Uterus (tissue), 4 donors: ENCODE measurements at places on chromosomes 2 and 18. TPM values are rescaled to one million over a fixed set of nuclear protein-coding genes. Genes with fewer than 3 reads are reported as not detected.

Gene TSPYL6
- total RNA-seq = not detected

DNA sequence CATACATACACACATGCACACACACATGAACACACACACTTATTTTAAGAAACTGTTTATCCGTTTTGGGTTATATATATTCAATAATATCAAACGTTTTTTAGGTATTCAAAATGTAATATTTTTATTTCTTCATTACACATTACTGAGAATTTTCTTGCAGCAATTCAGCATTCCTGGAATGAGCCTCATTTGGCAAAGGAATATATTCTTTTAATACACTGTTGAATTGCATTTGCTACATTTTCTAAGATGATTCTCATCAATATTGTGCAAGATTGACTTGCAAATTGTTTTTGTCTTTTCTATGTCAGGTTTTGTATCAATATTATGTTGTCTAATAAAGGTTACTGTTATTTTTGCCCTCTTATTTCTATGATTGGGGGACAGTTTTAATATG is 276.1 kb upstream of the CYP26B1 start:
- no peaks in the 10 kb centered on the region for H3K27me3 ChIP-seq
- no peaks in the 10 kb centered on the region for H3K36me3 ChIP-seq

DNA sequence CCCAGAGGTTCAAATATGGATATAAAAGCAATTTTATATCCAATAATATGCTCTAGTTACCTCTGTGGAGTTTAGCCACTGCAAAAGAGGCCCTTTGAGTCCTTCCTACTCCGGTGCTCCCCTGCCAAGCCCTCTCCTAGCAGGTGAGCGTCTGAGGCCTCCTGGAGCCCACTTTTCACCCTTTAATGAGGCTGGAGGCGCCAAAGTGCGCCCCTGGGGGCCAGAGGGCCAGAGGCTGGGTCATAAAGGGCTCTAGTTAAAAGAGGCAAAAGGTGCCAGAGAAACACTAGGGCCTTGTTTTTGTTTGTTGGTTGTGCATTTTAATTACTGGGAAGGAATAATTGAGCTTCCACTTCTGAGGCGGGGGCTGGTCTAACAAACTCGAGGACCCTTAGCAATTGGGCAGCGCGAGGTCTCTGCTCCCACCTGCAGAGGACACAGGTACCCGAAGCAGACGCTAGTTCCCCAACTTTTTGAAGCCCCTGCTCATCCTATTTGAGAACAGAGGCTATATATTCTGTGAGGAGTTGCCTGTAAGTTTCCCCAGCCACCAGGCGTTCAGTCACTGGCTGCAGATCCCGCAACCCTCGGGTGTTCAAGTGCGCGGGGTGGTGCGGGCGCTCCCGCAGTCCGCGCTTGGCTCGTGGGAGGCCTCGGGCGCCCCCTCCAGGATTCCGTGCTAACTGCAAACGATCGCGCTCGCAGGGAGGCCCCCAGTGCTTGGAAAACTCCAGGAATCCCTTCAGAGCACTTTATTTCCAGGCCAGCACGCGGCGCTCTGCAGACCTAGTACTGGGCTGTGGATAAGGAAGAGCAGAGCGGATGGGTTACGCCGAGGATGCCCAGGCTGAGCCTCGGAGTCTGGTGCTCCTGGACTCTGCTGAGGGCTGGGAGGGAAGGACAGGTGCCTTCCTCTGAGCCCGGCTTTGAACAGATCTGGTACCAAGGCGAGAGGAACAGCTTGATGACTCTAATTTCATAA is 14.1 kb downstream of the MSGN1 start:
- peak; percentile 27 for DNase-seq
- no peak overlapping the region for H3K27ac ChIP-seq
- H3K36me3 ChIP-seq = no peaks in the 10 kb centered on the region
- no peak overlapping the region for H3K4me3 ChIP-seq
- no peaks in the 10 kb centered on the region for H3K27me3 ChIP-seq

GRCh38 chr2:43343573-43344304 is 117.3 kb upstream of the ZFP36L2 start:
- H3K4me3 ChIP-seq = no peak overlapping the region
- no peaks in the 10 kb centered on the region for H3K27me3 ChIP-seq
- H3K4me1 ChIP-seq = peaks cover 21% of the 10 kb centered on the region
- peak overlapping the region; percentile 94 for H3K27ac ChIP-seq
- no peaks in the 10 kb centered on the region for H3K36me3 ChIP-seq

DNA sequence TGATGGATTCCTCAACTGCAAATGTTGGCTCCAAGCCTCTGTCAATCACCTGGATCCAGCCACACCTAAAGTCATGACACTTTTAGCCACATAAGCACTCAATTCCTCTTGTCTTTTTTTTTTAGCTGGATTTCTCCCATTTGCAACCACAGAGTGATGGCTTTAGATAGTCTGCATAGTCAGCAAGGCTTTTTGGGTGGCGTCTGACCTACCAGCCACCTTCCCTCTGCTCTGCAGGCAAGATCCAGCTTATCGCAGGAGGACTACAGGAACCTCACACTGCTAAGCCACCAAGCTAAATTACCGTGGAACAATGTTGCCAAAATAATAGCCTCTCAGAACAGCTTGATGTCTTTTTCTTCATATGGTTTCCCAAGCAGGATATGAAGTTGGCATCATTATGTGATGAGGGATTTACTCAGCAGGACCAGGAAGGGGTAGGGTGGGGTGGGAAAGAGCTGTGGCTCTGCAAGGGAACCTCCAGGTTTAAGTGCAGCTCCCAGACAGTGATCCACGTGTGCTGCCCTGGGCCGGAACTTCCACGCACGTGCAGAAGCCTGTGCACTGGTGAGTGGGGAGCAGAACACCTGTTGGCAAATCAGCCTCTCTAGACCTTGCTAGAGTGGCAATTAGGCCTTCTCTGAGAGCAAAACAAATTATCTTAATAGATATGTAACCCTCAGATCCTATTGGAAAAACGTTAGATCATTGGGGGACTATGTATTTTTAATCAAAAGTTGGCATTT is 170.6 kb upstream of the NCK2 start:
- no peaks in the 10 kb centered on the region for H3K36me3 ChIP-seq
- no peak overlapping the region for H3K4me3 ChIP-seq
- no peak overlapping the region for H3K27ac ChIP-seq
- no peaks in the 10 kb centered on the region for H3K4me1 ChIP-seq
- DNase-seq = no peak

- H3K27me3 ChIP-seq = no peaks in the 10 kb centered on the region
- H3K4me3 ChIP-seq = no peak overlapping the region
- no peaks in the 10 kb centered on the region for H3K4me1 ChIP-seq
- no peaks in the 10 kb centered on the region for H3K36me3 ChIP-seq
- H3K27ac ChIP-seq = no peak overlapping the region
Measured at GRCh38 chr2:88811233-88811632, 119.8 kb downstream of the RPIA start.

- no peak overlapping the region for H3K4me3 ChIP-seq
- no peak overlapping the region for H3K27ac ChIP-seq
- H3K36me3 ChIP-seq = no peaks in the 10 kb centered on the region
- H3K27me3 ChIP-seq = no peaks in the 10 kb centered on the region
- H3K4me1 ChIP-seq = peaks cover 21% of the 10 kb centered on the region
Measured at GRCh38 chr2:197969391-197969893, 165.0 kb downstream of the PLCL1 start.

DNA sequence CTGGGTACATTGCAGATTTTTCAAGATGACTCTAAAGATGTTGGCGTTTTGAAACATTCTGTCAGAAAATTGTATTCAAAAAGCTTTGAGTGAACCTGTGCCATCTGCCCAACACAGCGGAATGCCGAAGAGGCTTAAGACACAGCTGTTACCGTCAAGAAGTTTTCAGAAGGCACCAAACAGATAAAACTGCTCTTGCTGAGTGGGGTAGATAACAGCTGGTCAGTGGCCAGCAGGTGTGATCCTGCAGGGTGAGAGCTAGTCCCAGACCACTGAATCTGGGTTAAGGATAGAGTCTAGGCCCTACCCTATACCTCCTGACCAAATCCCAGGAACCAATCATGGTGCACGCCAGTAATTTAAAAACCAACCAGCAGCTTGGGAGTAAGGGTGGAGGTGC is 60.5 kb upstream of the B3GNT7 start:
- DNase-seq = no peak
- H3K4me1 ChIP-seq = no peaks in the 10 kb centered on the region
- no peak overlapping the region for H3K27ac ChIP-seq
- no peak overlapping the region for H3K4me3 ChIP-seq

DNA sequence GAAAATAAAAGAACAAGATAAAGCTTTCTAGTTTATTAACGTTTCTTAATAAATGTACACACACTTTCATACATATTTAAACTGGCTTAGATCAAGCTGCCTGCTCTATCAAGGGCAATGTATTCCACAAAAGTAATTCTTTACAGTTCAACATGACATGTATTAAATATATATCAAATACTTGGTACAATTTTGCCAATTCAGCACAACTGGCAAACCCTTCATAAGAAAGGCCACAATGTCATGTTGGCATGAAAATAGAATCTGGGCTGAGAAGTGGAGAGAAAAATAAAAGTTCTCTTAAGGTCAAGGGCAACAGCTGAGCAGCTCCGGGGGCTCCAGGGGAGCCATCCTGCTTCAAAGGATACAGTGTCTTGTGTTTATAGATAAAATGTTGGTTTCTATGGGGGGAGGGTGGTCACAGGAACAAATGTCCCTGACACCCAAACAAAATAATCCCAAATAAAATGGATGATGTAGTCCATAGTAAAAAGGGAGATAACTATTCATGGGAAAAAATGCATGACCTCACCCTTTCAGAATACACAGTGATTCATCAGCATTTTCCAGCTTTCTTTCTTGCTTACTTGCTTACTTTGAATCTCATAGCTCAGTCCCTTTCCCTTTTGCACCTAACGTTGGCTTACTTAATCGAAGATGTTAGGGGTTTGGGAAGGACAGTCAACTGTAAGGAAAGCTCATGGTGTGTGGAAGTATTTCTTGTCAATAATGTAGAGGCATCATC is 494.9 kb downstream of the NYAP2 start:
- no peaks in the 10 kb centered on the region for H3K36me3 ChIP-seq
- peak overlapping the region; percentile 56 for H3K27ac ChIP-seq
- H3K4me1 ChIP-seq = no peaks in the 10 kb centered on the region
- no peaks in the 10 kb centered on the region for H3K27me3 ChIP-seq

DNA sequence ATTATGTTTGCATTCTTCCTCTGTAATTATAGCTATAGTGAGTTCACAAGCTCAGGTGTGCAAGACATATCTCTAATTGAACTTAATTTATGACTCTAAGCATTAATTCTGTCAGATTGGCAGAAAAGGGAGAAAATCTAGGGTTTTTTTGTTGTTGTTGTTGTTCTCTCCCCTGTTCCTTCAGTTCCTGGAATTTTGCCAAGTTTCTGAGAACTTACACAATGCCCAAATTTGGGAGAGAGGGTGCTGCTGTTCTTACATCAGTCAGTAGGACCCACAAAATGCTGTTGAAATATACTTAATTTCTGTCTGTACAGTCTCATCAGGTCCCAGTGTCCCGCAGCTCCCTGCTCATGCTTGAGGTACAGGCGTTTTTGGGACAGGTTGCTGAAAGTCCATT is 221.8 kb upstream of the RBMS1 start:
- no peak for DNase-seq
- H3K4me1 ChIP-seq = no peaks in the 10 kb centered on the region
- H3K27ac ChIP-seq = no peak overlapping the region
- no peaks in the 10 kb centered on the region for H3K27me3 ChIP-seq

Gene DPP10
- not detected for total RNA-seq

DNA sequence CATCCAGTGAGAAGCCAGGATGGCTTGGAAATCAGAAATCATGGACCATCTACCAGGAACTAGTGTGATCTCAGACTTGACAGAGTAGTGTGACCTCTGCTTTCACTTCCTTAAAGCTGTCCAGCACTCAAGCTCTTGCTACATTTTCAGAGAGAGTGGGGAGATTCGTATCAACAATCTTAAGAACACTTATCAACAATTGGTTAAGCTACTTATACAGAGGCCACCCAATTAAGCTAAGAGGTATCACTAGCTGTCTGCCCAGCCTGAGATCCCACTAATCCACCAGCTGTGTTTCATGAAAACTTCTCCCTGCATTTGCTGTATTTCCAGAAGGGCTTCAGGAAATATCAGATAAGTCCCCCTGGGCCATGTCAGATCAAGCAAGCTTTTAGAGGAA is 4.2 kb downstream of the RPRM start:
- H3K36me3 ChIP-seq = no peaks in the 10 kb centered on the region
- H3K4me3 ChIP-seq = no peak overlapping the region
- H3K27ac ChIP-seq = no peak overlapping the region
- H3K4me1 ChIP-seq = no peaks in the 10 kb centered on the region
- no peaks in the 10 kb centered on the region for H3K27me3 ChIP-seq

- H3K4me1 ChIP-seq = no peaks in the 10 kb centered on the region
- no peak overlapping the region for H3K4me3 ChIP-seq
- H3K36me3 ChIP-seq = no peaks in the 10 kb centered on the region
Measured at GRCh38 chr2:9832586-9832985, 10.7 kb upstream of the TAF1B start.

Gene ABCB11
- total RNA-seq = 0.29 TPM

DNA sequence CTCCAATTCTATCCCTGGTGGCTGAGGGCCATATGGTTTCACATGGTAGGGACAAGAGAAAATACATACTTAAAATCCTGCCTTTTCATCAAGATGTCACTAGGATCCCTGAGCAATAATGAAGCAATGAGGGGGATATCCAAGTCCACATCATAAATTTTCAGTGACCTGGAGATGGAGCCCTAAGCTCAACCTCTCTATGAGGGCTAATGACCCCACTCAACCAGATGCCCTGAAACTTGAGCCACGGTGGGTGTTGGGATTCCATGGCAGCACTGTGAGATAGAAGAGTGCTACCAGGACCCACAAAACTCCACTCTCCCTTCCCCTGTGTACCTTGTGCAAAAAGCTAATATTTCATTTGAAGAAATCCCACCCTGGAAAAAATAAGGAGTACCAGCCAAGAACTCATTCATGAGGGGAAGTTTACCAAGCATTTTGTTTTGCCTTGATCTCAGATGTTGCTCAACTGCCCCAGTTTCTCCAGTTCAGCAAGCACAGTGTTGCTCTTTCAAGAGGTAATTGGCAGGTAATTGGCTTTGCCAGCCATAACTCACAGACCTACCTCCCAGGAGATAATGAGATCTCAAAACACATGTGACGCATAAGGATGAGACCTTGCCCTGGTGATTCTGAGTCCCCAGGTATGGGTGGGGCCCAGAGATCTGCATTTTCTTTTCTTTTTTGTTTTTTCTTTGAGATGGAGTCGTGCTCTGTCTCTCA is 51.0 kb upstream of the TTC39C start:
- no peak overlapping the region for H3K4me3 ChIP-seq
- H3K36me3 ChIP-seq = no peaks in the 10 kb centered on the region
- no peaks in the 10 kb centered on the region for H3K4me1 ChIP-seq
- no peak overlapping the region for H3K27ac ChIP-seq
- DNase-seq = no peak

GRCh38 chr2:239149501-239149900 is 251.3 kb downstream of the HDAC4 start:
- H3K36me3 ChIP-seq = no peaks in the 10 kb centered on the region
- H3K4me3 ChIP-seq = no peak overlapping the region
- H3K27me3 ChIP-seq = no peaks in the 10 kb centered on the region

GRCh38 chr18:80232710-80233109 is 14.6 kb downstream of the PARD6G start:
- no peaks in the 10 kb centered on the region for H3K27me3 ChIP-seq
- H3K36me3 ChIP-seq = no peaks in the 10 kb centered on the region
- DNase-seq = no peak

GRCh38 chr2:124193706-124194105 is 168.6 kb downstream of the CNTNAP5 start:
- no peak for DNase-seq
- H3K4me3 ChIP-seq = no peak overlapping the region
- H3K27me3 ChIP-seq = no peaks in the 10 kb centered on the region
- no peaks in the 10 kb centered on the region for H3K4me1 ChIP-seq
- H3K36me3 ChIP-seq = no peaks in the 10 kb centered on the region
- H3K27ac ChIP-seq = no peak overlapping the region

- no peaks in the 10 kb centered on the region for H3K4me1 ChIP-seq
- no peak for DNase-seq
- no peak overlapping the region for H3K4me3 ChIP-seq
- no peaks in the 10 kb centered on the region for H3K36me3 ChIP-seq
Measured at GRCh38 chr18:60754413-60755009, 381.9 kb upstream of the MC4R start.
